ENCODE measurements at places on chromosomes 6 and 20.

DNA sequence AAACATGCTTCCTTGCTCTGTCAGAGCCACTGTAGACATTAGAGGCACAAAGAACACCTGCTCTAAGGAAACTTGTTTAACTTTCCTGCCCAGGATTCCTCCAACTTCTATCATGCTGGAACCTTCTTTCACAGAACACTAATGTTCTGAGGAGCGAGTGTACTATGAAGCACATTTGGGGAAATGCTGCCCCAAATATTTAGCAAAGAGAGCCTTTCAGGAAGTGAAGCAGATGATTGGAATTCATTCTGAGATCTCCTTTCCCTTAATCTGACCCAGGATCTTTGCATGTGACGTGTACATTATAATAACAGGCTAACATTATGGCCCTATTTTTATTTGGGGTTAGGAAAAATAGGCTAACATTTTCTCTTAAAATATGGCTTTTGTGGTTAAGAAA lies 21.0 kb upstream of the FYN start:
- DNase-seq = no peak

DNA sequence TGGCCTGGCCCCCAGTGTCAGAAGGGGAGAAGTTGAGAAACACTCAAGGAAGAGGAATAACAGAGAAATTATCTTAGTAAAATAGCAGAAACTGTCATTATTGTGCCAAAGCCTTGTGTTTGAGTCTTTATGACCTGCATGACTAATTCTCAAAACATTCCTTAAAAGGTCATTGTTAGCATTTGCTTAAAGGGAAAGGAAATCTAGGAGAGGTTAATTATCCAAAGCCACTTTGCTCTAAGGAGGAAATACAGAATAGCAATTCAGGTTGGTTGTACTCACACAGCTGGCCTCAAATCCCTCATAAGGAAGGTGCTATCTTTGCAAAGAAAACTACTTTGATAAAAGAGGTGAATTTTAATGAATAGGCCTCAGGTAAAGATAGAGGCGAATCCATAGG lies 516.7 kb downstream of the CBLN4 start:
- no peak for DNase-seq

DNA sequence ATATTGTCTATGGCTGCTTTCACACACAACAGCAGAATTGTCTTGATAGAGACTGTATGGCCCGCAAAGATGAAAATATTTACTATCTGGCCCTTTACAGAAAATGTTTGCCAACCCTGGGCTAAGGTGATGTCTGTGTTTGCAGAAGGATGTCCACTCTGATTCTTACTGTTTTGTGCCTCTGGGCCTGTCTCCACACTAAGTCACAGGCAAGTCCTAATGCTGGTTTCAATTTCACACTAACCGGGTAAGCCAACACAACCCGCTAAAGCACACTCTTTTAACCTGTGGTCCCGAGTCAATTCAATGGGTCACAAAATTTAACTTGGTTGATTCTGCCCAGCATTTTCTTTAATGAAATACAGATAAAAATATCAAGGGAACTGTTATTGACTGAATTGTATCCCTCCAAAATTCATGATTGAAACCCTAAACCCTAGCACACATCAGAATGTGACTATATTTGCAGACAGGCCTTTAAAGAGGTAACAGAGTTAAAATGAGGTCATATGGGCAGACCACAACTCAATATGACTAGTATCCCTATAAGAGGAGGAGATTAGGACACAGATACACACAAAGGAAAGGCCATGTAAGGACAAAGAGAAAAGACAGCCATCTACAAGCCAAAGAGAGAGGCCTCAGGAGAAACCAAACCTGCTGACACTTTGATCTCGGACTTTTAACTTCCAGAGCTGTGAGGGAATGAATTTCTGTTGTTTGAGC lies 78.4 kb downstream of the FYN start:
- no peak for DNase-seq

DNA sequence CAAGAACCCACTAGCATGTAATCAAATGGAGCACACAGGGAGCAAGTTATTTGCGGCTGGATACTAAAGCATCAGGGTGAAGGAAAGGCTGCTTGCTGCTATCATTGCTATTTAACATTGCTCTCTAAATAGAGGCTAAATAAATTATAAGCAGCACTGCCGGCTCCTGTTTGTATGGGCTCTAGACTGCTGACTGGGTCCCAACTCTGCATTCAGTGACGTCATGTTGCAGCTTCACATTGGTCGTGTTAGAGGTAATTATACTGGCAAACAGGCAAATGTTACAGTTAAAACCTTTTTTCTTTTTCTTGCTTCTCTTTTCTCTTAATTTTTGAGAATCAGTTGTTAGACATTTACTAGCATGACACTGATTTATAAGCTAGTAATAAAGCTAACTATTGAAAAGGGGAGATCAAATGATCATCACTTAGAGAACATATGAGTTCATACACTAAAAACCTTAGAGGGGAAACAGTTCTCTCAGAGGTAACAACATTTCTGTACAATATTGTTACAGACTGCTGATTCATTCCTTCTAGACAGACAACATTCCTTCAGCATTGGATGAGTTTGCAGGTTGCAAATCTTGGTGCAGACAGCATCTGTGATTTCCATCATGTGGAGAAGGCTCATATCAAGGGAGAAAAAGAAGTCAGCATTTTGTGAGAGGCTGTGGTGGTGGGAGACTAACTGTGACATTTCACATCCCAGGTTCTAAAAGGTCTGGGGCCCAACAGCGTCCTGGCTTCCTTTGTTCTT lies 15.9 kb downstream of the RFPL4B start:
- DNase-seq = no peak

- peak; percentile 75 for DNase-seq
These were observed at the start of gene ARFGAP1 for GRCh38 chr20:63272105-63273058. Gene ARFGAP1, plus strand, starts transcription at chr20:63272813. Its CDS starts 2,768 bp downstream, at chr20:63275581.

GRCh38 chr6:89252907-89253306 lies 35.7 kb upstream of the GABRR1 start:
- no peak for DNase-seq

GRCh38 chr6:80227545-80228105 lies 121.2 kb downstream of the BCKDHB start:
- DNase-seq = no peak

DNA sequence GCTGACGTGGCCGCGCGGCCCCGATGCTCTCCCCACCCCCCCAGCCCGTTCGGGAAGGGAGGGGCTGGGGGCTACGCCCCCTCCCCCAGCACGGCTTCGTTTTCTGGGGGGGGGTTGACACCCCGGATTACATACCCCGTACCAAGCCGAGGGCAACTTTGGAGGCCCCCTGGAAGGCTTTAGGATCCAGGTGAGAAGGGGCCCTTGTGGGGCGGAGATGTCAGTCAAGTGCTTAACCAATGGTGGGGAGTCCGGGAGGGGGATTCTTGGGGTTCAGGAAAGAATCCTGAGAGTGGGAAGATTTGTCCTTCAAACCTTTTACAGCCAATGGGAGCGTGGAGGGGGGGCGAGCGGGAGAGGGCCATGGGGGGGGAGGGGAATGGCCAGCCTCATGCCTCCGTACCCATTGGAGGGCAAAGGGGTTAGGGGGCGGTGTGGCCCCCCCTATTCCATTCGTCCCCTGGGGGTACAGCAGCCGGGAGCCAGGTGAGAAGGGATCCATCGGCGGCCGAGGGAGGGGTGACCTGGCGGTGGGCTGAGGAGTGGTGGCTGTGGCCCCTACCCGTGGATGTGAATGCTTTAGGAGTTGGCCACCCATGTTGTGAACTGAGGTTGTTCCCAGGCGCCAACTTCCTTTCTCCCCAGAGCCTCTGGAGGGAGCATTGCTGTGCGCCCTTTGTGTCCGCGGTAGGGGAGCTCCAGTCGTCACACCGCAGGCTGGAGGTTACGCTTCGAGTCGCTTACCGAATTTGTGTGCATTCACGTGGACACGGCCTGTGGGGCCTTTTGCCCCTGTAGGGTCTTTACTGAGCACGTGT lies 682 bp downstream of the BRD2 start:
- peak; percentile 48 for DNase-seq

- no peak for DNase-seq
These were observed 1.5 kb upstream of the GGT7 start for GRCh38 chr20:34874094-34874654.

- DNase-seq = no peak
These were observed 202.8 kb upstream of the CITED2 start for GRCh38 chr6:139577124-139577762.

GRCh38 chr20:50163570-50164317 lies 10.2 kb upstream of the PEDS1 start:
- no peak for DNase-seq

GRCh38 chr6:132210886-132211563 lies 190.2 kb downstream of the MOXD1 start:
- DNase-seq = no peak

DNA sequence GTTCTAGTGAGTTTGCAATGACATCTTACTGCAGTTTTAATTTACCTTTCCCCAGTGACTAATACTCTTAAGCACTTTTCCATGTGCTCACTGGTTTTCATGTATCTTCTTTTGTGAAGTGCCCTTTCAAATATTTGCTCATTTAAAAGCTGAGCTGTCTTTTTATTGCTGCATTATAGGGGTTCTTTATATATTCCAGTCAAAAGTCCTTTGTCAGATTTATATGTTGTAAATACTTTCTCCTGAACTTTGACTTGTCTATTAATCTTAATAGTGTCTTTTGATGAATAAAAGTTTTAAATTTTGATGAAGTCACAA lies 50.2 kb upstream of the ELOVL5 start:
- no peak for DNase-seq

DNA sequence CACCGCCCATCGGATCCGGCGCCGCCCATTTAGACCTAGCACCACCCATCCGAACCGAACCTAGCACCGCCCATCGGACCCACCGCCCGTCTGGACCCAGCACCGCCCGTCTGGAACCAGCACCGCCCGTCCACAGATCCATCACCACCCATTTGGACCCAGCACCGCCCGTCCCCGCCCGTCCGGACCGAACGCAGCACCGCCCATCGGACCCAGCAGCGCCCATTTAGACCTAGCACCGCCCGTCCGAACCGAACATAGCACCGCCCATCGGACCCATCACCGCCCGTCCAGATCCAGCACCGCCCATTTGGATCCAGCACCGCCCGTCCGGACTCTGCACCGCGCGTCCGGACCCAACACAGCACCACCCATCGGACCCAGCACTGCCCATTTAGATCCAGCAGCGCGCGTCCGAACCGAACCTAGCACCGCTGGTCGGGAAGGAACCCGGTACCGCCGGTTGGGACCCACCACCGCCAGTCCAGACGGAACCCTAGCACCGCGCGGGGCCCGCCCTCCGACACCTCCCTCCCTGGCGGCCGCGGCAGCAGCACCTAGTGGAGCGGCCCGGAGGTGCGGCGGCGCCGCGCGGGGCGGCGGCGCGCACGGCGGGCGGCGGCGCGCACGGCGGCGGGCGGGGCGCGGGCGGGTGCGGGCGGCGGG lies 348 bp upstream of the AFDN start:
- DNase-seq = no peak

- DNase-seq = no peak
These were observed 71.2 kb downstream of the SAMD5 start for GRCh38 chr6:147579667-147580066.

DNA sequence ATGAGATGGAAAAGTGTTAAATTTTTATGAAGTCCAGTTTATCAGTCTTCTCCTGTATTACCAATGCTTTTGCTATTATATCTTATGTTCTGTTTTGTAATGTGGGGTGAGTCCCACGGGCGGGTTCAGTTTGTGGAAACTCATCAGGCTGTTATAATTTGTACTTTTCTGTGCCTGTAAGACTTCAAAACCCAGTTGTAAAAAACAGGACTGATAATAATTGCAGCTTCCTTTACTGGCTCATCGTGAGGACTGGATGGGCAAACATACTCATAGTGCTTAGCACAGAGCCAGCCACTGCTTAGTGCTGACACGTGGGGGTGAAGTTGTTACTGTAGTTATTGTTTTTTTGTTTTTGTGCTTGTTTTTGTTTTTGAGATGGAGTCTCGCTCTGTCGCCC lies 45.6 kb downstream of the TGM2 start:
- DNase-seq = no peak

- DNase-seq = no peak
These were observed 41.5 kb downstream of the SLC22A2 start for GRCh38 chr6:160217073-160217472.

DNA sequence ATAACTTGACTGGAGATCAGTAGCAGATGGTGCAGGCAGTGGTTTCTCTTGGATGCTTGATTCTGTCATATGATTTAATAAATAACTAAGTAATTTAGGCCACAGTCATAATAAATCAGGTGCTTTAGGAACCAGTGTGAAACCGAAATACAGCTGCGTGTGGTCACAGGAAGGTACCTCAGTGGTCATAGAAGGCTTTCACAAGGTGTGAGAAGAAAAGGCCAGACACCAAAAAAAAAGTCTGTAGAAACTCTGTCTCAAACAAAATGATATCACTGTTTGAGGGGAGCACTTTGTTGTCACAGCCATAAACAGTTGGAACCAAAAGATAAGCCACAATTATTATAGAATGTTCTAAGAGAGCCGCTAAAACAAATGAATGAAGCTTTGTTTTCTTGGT lies 56.5 kb downstream of the ARMC2 start:
- DNase-seq = no peak

GRCh38 chr6:22873513-22874136 lies 304.3 kb downstream of the HDGFL1 start:
- DNase-seq = no peak

GRCh38 chr6:75217193-75217592 lies 11.3 kb upstream of the COL12A1 start:
- no peak for DNase-seq

- DNase-seq = no peak
These were observed 29.1 kb upstream of the LMBRD1 start for GRCh38 chr6:69825904-69826303.

DNA sequence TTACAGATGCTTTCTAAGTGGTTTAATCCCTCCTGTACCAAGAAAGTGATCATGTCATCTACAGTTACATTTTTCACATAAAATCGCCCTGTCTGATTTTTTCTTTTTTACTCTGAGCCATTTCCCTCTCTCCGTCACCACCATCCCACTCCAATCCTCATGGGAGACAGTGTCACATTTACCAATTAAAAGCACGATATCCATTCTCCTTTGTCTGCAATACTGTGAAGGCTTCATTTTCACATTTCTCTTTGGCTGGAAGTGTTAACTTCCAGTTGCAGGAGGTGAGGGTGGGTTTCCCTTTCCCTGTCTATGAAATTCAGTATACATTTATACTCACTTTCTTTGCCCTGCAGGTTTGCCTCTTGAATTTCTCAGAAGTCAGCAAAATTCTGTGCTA lies 372.7 kb upstream of the CNR1 start:
- DNase-seq = no peak

All from stimulated activated CD8-positive, alpha-beta memory T cell treated with anti-CD3 and anti-CD28 coated beads, Interleukin-7, amount 100 ng/mL, for 24 hours (primary cell).